D341Med (cell line): ENCODE measurements at places on chromosomes 4 and X.

GRCh38 chr4:124632439-124632838 lies 80.1 kb downstream of the ANKRD50 start:
- DNase-seq, result no peak

DNA sequence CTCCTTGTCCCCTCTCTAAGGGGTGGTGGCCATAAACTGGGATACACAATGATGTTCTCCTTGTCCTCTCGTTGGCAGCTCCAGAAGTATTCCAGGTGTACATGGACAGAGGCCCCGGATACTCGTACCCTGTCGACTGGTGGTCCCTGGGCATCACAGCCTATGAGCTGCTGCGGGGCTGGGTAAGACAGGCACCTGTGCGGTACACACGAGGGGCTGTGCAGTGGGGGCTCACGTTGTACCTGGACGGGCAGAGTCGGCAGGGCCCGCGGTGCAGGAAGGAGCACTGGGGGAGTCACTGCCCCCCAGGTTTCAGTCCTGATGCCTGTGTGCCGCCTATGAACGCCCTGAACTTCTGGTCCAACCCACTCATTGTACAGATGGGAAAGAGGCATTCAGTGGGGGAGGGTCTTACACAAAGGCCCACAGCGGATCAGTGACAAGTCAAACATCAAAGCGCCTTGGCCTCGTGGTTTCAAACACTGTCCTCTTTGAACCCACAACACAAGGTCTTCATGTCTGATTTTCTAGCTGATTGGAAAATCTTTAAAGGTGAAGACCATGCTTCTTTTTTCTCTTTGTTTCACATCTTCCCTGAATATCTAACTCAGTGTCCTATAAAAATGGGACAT lies 261.6 kb downstream of the EVC2 start:
- no peak for DNase-seq

DNA sequence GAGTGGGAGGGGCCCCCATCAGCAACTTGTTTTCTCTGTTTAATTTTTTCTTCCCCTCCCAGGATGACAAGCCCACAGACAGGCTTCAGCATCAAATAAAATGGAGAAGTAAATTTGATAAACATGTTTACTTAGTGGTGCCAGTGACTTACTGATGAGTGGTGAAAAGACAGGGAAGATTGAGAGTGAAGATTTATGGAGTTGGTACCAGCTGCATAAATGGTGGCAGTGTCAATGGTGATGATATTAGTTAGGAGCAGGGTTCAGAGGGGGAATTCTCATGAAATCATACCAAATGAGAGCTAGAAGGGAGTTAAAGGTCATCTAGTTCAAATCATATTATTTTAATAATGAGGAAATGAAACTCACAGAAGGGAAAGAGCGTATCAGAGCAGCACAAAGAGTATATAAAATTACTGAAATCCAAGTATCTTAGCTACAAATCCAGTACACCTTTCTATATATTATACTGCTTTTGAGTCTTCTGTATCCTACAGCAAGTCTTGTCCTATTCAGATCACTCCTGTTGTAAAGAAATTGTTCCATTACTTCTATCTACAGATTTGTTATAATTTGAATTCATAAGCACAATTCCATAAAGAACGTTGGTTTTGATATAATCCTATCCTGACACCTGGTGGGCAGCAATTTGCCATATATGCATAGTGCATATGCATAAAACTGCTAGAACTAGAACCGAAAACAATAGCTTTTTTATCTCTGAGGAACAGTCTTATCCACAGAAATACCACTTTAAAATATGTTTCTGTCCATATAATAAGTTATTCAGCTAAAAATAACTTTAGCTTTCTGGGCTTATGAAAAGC lies 5.0 kb downstream of the P2RY10 start:
- no peak for DNase-seq

- DNase-seq, result no peak
Measured at GRCh38 chr4:127856813-127857447, 23.8 kb upstream of the PLK4 start.

DNA sequence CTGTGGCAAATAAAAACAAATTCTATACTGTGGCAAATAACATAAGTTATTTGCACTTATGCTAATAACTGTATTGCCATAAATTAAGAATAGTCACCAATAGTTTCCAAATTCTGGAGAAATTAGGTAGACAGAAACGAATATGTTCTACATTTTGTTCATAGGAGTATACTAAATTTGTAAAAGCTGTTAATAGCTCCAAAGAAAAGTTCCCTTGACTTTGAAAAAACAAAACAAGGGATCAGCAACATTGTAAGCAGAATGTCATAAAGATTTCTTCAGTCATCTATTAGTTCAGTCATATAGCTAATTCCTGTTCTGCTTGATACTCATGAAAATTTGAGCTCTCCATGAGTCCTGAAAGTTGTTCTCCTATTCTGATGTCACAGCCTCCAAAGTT lies 1472.8 kb downstream of the C4orf33 start:
- DNase-seq, result no peak

DNA sequence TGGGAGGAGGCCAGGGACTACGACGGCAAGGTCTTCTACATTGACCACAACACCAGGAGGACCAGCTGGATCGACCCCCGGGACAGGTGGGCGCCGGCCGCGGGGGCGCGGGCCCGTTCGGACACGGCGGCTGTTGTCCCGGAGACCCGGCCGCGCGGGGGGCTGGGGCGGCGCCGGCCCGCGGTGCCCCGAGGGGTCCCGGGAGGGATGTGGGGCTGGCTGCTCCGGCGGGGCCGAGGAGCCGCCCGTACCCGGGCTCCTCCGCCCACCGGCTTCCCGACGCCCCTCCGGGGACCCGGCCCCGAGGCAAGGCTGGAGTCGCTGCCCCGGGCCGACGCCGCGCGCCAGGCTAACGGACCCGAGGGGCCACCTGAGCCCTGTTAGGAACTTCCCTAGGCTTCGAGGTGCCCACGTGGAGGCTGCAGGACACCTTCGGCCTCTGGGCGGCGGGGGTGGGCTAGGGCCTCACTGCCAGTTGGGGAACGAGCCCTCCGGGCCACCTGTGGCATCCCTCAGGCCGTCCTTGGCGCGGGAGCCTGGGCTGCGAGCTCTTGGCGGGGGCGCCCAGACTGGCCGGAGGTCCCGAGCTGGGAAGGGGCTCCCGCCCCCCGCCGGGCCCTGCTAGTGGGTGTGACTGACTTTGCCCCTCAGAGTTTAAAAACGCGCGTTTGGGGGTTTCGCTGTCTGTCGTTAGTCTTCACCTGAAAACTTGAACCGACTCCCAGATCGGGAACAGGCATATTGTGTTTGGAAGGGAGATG lies 660 bp downstream of the WWC2 start:
- peak; percentile 70 for DNase-seq

- no peak for DNase-seq
Measured at GRCh38 chrX:107323786-107324492, 117.5 kb downstream of the DNAAF6 start.

DNA sequence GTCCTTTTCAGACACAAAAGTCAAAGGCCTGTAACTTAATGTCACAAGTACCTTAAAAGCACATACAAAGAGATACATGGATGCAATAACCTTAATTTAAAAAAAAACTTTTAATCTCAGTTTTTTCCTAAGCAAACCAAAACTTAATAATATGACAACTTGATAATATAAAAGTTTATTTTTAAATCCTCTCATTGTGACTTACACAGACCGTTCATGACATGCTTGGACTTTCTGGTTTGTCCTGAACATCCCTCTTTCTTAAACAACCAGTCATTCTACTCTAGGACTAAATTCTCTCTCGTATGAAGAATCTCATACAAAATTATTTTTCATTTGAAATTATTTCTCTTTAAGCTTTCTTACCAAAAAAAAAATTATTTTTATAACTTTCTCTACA lies 43.1 kb upstream of the CYP2U1 start:
- no peak for DNase-seq

GRCh38 chr4:116724249-116724648 lies 361.1 kb downstream of the TRAM1L1 start:
- DNase-seq, result no peak

DNA sequence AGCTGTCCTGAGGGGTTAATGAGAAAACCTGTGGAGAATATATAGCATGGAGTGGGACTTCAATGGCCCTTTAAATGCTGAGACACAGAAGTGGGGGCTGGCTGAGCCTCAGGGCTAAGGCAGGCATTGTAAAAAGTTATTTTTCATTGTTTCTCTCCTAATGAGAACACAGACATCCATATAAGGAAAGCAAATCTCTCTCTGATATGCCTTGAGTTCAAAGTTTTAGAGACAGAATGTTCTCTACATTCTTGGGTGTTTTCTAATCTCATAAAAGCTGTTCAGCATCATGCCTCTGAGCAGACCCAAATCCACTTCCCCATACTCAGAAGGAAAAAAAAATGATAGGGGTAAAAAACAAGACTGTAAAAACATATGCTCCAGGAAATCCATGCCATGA lies 16.8 kb upstream of the RAB40A start:
- no peak for DNase-seq

DNA sequence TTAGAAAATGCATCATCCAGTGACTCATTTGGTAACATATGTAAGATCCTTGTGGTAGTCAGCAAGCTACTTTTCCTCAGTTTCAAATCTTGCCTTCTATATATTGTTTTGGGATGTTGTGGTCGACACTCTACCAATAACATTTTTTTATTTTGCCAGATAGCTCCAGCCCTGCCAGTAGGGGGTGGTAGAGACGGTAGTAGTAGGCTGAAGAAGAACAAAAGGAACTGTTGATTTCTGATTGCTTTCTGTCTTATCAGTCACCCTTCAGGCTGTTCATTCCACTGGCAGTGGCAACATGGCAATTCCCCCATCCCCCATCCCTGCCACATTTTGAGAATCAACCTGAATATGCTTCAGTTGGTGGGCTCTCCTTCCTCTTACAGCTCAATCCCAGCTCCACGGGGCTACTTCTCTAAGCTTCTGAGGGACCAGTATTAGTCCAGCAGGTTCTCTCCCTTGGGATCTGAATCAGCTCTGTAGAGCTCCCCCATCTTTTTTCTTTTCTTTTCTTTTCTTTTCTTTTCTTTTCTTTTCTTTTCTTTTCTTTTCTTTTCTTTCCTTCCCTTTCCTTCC lies 171.5 kb upstream of the VEGFC start:
- peak; percentile 52 for DNase-seq

DNA sequence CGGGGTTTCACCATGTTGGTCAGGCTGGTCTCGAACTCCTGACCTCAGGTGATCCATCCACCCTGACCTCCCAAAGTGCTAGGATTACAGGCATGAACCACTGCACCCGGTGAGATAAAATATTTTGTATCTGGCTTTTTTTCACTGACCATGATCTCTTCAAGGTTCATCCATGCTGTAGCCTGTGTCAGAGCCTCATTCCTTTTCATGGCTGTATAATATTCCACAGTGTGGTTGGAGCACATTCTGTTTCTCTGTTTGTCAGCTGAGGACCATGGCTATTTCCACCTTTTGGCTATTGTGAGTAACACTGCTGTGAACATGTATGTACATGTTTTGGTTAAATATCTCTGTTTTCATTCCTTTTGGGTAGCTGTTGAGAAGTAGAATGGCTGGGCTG lies 169.2 kb downstream of the SHOX start:
- DNase-seq, result no peak

DNA sequence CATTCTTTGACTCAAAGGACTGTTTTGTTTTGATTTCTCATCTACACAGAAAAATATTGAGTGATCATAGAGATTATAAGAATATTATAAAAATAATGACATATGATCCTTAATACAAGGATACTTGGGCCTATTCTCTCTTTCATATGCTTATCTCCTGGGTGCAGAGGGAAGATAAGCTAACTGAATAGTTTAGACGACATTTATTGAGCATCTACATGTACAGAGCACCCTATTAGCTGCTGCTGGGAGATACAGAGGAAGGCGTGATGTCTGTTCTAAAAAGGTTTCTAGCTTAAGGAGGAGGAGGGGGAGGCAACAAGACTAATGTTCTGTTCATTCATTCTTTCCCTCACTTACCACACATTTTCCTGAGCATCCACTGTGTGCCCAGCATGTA lies 106.8 kb downstream of the HDAC8 start:
- DNase-seq, result no peak

GRCh38 chr4:26736621-26737020 lies 124.0 kb upstream of the STIM2 start:
- no peak for DNase-seq

DNA sequence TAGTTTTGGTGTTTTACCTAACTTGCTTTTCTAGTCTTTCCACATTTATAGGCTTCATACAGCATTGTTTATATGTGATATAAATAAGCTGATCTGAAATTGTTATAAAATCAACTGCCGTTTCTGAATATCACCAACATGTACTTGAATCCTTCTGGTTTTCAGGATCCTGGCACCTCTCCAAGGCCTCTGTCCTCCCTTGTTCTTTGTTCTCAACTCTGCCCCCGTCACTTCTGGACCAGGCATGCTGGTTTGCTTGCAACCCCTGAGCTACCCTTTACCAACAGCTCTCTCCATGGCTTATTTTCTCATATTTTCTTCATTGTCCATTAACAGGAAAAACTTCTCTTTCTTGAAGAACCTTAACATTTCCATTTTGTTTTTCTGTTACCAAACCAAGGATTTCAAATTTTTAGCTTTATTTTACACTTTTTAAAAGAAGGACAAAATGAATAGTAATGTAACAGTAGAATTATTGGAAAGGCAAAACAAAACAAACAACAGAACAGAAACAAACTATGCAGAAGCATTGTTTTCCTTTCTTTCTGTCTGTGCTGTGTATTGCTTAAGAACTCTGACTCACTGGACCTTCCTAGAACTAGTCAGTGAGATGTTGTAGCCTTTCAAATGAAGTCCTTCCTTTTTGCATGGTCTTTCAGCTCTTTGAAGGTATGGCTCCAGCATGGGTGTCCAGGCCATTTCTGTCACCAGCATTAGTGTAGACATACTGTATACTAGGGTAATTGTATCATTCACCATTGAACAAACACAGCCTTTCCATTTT lies 44.8 kb downstream of the BANK1 start:
- DNase-seq, result no peak

- no peak for DNase-seq
Measured at GRCh38 chr4:40240040-40240653, 43.3 kb downstream of the RHOH start.

DNA sequence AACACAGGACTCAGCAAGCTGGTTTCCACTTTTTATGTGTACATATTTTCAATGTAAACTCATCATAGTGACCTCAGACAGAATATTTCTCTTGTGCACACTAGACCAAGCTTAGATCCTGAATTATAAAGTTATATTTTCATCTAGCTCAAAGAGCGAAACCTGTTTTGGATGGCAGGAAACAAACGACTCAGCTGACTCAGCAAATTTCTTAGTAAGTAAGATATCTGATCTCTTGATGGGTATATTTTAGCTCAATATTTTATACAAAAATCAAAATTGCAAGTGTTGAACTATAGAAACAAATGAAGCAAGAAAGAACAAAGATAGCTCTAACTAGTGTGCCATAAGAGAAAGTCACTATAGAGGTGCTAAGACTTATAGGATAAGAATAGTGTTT lies 1114.5 kb downstream of the STPG2 start:
- DNase-seq, result no peak

DNA sequence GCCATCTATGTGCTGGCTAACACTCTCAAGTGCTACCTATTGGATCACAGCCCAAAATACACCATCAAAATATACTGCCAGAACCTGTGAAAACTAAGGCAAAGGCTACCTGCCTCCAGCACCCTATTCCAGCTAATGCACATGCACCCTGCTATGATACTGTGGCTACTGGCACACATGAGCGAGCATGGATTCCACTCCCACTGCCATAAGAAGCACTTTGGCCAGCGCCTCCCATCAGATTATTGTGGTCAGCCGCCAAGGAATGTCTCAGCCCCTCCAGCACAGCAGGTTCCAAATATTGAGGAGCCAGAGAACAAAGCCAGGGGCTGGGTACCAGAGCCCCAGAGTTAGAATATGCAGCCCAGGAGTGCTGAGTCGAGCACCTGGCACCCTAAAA lies 32.5 kb upstream of the TMPRSS11F start:
- DNase-seq, result no peak
